ENCODE measurements at places on chromosomes 2 and 18.

DNA sequence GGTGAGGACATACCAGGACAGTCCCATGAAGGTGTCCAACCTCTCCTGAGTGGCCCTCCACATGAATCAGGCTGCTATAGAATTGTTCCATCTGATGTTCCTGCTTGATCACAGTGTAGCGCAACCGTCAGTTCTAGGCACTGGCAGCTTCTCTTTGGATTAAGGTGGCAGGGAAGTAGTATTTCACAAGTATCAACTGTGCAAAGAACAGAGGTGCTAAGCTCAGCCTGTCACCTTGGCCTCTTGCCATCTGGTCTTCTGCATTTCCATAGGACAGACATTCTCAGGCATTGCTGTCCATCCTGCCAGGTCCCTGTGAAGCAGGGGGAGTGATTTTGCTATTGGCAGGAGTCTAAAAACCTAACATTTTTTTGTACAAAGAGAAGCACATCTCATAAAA is 182.2 kb upstream of the EPAS1 start:
- DNase-seq, result no peak

DNA sequence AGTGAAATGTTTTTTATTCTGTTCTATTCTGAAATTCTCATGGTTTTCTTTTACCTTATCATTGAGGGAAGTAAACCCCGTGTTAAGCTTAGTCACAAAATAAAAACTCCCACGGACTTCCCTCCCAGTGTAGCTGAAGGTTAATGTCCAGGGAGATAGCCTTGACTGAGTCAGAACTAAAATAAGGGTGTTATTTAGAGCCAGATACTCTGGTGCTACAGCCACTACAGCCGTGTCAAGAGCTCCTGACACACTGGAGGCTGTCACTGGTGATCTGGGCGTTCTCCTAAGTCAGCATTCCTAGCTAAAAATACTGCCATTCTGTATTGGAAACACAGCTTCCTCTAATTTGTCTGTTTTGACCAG is 82.0 kb upstream of the RANBP2 start:
- DNase-seq, result peak; percentile 82

GRCh38 chr2:150598383-150598782 is 110.9 kb upstream of the RND3 start:
- no peak for DNase-seq

- no peak for DNase-seq
Observed at GRCh38 chr2:221304916-221305315, 267.2 kb downstream of the EPHA4 start.

- DNase-seq, result no peak
Observed at GRCh38 chr2:41926614-41927580, 120.9 kb upstream of the PKDCC start.

DNA sequence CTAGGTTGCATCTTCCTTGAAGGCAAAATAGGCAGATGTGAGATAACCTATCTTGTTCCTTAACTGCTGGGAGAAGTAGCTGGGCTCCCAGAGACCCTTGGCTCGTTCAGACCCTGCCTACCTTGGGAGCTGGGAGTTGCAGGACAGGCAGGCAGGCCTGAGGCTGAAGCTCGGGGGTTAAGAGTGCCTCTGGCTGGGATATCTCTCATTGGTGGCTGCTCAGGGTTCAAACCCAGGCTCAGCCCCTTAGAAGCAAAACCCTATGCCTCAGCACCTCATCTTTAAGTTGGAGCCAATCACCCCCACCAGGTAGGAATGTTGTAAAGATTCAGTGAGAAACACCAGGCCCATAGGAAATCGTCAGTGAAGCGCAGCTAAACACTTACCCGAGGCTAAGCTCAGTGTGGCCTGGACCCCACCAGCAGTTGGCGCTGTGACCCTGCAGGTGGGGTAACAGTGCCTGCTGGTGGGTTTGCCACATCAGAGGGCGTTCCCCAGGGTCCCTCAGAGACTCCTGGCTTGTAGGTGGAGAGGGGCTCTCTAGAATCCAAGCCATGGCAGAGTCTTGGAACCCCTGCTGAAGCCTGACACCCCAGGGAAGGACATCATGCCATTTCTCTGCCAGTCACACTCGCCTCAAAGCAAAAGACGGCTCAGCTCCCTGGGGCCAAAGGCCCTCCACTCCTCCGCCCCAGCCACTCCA is 54.6 kb upstream of the GPR17 start:
- peak; percentile 63 for DNase-seq

DNA sequence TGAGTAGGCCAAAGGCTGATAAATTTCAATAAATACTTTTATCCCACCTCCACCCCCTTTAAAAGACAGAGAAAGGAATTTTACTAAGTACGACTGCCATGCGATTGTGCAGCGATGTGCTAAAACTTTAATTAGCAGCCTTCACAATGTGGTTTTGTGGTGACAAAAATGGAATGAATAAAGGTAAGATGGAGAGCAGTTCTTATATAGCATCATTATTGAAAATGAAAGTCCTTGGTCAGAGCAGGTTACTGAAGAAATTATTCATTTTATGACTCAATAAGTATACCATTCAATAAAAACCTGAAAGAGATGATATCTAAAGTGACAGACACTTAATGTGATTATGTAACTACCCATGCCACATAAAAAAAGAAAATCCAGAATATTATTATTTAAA is 33.2 kb upstream of the MTIF2 start:
- DNase-seq, result no peak
